GM18507 (cell line): ENCODE measurements at places on chromosomes 1 and 21.

DNA sequence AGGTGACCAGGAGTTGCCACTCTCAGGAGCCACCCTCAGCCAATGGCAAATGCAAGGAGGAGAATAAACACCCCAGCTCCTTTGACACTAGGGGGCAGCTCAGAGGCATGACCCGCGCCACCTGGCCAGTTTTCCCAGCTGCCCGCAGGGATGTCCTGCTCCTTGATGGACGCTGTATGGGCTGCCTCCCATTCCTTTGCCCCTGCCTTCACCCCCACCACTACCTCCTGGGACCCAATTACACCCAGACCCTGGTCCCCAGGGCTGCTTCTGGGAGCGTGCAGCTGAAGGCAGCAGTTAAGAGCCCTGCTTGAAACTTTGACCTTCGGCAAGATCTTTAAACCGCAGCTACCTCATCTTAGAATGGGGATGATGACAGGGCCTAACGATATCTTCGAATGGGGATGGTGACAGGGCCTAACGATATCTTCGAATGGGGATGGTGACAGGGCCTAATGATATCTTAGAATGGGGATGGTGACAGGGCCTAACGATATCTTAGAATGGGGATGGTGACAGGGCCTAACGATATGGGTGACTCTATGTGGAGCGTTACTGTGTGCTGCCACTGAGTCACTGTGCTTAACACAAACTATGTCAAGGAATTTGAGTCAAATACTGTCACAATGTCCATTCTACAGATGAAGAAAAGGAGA is 163.0 kb upstream of the KAZN start:
- DNase-seq: no peak

- DNase-seq: no peak
Observed at GRCh38 chr1:168726281-168726680, 2.7 kb downstream of the DPT start.

GRCh38 chr1:107750364-107750959 is 214.5 kb downstream of the VAV3 start:
- no peak for DNase-seq

DNA sequence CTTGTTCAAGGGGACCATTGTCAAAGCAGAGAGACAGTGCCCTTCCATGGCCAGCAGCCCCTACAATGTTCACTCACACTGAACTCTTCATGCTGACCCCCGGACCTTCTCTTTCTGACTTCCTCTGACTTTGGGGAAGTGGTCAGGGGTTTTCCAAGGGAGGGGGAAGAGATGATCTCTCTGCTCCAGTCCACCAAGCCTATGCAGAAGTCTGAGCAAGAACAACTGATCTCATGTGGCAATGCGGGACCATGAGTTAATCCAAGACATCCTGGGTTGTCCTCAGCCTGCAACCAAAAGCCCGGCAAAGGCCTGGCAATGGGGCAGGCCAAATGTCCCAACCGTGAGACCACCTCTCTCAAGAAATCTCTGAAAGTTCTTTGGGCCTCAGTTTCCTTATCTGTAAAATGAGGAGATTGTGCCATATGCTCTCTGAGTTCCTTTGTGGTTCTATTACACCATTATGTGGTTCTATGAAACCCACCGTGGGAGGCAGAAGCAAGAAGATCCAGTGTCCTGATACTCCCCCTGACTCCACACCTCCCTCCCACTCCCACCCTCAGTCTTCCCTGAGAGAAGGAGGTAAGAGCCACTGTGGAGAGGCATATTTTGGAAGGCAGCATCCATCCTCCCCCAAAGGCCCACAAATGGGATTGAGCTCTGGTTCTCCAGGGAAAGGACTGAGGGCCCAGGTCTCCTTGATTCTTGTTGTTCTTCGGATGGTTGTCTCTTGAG is 11.8 kb upstream of the ARHGEF2 start:
- no peak for DNase-seq

DNA sequence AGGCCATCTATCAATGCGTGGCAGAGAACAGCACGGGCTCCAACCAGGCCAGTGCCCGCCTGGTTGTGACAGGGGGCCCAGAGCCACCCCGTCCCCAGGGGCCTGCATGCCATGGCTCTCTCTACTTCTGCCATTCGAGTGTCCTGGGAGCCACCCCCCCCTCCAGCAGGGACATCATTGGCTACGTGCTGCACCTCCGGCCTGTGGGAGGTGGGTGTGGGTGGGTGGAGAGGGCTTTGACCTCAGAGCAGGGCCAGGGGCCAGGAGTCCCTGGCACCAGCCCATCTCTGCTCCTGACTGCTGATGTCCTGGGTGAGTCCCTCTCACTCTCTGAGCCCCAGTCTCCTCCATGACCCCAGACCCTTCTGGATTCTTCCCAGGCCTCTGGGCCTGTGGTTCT is 25.3 kb downstream of the SLC27A3 start:
- DNase-seq: no peak
